ENCODE measurements at places on chromosomes 5 and 9.

GRCh38 chr9:112970939-112971338 is 41.1 kb downstream of the ZNF883 start:
- DNase-seq = no peak

DNA sequence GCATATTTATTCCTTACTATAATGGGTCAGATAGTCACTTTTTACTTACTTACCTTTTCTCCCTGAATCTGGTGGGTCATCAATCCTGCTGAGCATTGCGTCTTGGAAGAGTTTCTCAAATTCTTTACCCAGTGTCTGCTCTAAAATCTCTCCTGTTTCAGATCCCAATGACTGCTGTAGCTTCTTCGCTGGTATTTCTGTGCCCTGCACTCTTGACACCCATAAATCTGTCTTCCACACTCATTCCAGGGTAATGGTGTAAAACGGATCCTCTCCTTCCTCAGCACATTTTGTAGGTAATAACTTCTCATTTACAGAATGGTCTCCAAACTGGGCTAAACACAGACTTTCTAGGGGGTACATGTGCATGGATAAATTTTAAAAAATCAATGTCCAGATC is 407.4 kb downstream of the DMAC1 start:
- DNase-seq = no peak

DNA sequence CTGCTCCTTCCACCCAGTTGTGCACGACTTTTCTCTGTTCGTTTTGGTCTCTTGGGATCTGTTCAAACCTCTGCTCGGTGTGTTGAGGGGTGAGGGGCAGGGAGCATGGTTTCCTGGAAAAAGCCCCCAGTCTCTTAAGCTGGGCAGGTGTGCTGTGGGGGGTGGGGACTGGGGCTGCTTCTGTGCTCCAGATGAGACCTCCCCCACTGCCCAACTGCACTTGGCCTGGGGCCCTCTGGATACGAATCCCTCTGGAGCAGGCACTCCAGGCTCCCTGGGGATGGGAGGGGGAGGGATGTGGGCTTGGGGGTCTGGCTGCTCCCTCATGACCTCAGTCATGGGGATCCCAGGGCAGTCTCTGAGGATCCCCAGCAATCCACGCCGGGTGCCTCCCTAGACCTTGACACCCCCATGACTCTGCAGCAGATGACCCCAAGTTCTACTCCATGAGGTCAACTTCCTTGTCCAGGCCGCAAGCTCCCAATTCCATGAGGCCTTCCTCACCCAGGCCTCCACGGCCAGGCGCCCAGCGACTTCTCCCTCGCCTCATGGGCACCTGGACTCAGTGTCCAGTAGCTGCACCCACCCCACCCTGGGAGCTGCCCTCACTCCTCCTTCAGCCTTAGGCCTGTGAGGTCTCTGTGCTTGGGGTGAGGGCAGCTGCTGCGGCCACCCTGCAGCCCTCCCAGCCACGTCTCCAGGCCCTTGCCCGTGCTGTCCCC is 5.9 kb upstream of the AHRR start:
- no peak for DNase-seq

DNA sequence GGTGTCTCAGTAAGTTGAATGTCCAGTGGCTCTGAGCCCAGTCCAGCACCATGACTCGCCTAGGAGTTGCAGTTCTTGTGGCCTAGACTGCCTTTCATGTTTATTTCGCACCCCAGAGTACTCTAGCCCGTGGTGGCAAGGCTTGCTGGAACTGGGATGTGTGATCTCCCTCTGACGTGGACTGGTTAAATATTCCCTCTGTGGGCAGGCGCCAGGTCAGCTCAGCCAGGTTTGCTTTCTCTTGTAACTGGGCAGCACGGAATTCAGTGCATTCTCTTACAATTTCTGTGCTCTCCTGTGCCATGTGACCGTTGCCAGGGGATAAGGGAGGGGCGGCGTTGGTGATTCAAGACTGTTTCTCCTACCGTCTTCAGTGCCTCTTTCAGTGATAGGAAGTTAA is 270.8 kb downstream of the KDM4C start:
- DNase-seq = no peak

DNA sequence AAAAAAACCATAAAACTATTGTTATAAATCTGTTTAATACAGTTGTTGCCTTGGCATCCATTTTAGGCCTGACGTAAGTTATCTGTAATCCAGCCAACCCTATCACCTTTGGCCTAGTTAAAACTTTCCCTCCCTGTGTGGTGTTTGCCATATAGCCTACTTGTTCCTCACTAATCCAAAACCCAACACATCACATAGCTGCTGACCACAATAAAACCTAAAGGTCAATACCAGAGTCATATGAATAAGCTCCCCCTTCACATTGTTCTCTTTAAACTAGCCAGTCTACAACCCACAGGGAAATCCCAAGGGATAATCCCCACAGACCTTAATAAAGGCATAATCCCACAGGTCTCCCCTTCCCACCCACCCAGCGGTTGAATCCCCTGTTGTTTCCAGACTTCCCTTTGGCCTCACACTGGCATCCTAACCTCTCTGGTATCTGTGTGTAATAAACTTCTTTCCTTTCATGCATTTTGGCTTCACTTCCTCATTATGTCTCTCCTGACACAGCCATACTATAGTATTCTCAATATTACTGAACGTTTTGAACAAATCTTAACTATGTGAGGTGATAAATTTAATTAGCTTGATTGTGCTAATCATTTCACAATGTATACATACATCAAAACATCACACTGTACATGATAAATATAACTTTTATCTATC is 50.8 kb downstream of the DTWD2 start:
- DNase-seq = no peak

- no peak for DNase-seq
Measured at GRCh38 chr9:131020388-131020787, 11.4 kb downstream of the LAMC3 start.

DNA sequence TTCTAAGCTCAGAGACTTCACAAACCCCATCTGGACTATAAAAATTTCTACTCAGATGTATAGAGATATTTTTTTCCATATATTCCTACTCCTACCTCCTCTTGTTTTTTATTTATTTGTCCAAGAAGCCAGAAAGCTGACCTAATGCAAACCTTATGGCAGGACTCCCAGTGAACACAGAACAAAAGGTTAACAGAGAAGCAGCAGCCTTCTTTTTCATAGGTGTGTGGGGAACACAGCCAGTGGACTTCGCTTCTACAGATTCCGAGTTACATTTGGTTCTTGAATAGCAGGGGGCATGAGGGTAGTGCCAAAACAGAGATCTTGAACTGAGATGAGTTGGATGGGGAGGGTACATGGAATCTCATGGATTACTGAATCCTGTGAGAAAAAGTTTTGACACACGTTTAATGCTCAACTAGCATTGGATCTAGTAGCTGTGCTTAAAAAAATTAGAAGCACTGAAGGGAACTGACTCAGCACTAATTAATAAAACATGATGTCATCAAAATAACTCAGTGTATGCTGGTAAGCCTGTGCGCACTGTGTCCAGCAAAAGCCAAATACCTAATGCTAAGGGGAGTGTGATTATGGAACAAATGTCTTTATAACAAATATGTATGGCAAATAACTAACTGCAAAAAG is 240.1 kb downstream of the GABRB2 start:
- no peak for DNase-seq
